Right cardiac atrium (tissue), 5 donors: ENCODE measurements at places on chromosomes 13 and 19. TPM values are rescaled to one million over a fixed set of nuclear protein-coding genes. Genes with fewer than 3 reads are reported as not detected.

DNA sequence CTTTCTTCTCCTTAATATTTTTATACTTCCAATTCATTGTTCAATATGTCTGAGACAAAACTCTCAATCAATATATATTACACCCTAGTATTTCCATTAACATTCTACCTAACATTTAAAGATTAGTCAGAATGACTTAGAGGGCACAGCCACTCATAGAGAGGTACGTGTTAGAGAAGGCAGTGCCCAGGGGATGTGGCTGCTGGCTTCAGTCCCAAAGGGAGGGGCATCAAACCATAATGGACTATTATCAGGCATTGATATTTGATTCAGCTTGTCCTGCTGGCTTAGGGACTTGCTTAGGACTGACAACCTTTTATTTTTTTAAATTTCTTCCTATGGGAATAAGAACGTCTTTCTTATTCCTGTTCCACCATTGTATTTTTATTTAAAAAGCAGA lies 1392.0 kb upstream of the ATXN8OS start:
- DNase-seq = no peak

Gene OVOL3
- not detected for total RNA-seq

- no peak for DNase-seq
Observed at GRCh38 chr13:37473035-37473434, 125.5 kb downstream of the POSTN start.

- no peak for DNase-seq
Observed at GRCh38 chr13:47519626-47520025, 481.4 kb downstream of the SUCLA2 start.

Gene CEACAM8
- total RNA-seq = not detected
